ENCODE measurements at places on chromosomes 12 and 14.
A peak's percentile ranks its signal among the peaks of the same experiment; 100 is the strongest.

DNA sequence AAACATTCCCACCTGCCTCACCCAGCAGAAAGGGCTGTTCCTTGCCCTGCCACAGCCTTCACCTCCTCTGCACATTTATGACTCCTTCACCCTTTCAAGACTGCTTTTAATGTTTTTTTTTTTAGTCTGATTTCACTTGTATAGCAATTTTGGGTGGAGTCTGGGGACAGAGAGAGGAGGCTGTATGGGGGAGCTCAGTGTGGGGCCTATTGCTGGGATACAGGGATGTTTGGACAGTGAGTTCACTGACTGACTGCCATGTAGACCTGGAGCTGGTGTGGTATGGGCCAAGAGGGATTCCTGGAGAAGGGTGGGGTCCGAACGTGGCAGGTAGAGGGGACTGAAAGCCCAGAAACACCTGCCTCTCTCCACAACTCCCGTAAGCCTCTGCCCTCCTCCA lies 1.9 kb upstream of the KRT85 start:
- no peak for DNase-seq

- peak; percentile 64 for DNase-seq
Measured at GRCh38 chr14:97878727-97879126, 1081.5 kb downstream of the VRK1 start.

DNA sequence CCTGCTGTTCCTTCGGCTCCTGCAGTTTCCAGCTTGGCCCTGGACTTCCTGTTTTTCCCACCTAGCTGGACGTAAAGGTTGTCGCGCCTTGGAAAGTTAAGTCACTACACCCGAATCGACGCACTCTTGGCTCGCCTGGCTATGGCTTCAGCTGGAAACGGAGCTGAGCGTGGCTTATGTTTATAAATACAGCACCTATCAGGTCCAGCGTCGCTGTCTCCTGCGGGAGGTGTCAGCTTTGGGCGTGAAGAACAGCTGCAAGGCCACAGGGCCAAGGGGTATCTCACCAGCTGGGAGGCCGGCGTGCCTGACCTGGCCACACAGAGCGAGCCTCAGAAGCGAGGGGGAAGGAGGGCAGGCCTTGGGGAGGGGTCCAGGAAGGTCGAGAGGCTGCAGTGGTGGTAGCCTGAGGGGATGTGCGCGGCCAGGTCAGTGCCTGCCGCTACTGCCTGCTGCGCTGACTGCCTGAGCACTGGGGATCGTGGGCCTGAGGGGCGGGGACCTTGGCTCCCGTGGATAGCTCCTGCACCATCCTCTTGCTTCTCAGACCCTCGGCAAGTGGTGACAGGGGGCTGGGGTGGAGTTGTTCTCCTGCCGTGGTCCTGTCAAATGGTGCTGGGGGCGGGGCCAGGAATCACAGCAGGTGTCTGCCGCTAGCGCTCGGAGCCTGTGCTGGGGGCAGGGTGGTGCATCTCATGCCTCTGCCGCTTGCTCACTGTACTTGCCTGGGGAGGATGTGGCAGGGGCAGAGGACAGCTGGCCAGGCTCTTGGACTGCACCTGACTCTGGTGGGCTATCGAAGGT lies 12.5 kb downstream of the PACS2 start:
- no peak for DNase-seq

- no peak for DNase-seq
Measured at GRCh38 chr12:30461026-30461615, 234.5 kb downstream of the IPO8 start.

DNA sequence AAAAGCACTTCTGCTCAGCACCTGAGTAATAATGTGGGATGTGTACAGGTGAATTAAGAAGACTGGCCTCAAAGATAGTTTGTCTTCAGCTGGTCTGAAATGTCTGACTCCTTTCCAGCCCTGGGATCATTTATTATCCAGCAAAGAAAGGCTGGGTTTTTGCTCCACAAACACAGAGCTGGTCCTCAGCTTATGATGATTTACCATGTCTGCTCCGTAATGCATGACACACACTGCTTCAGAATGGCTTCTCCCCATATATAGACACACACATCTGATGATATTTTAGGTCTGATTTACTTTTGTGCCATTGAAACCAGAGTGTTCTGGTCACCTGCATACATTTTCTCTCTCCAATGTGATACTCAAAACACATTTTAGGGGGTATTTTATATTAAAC lies 225.0 kb downstream of the SLC25A21 start:
- DNase-seq, result no peak

DNA sequence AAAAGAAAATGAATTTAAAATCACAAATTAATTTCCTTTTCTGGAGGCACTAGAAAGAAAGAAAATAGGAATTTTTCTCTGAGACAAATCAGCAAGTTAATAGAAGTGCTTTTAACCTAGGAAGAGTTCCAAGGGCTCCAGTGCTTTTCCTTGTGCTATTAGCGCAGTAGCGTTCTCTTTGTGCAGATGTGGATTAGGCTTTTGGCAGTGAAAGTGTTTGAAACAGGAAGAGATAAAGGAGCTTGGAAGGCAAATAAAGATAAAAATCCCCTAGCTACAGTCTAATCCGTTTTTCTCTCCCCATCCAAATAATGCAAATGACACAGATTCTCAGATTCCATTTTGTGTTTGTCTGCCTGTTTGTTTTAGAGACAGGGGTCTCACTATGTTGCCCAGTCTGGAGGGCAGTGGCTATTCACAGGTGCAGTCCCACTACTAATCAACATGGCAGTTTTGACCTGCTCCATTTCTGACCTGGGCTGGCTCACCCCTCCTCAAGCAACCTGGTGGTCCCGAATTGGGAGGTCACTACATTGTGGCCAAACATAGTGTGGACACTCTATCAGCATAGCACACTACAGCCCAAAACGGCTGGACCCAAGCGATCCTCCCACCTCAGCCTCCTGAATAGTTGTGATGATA lies 166.1 kb downstream of the PAWR start:
- DNase-seq, result no peak

- no peak for DNase-seq
Measured at GRCh38 chr14:79665556-79665955, 545.7 kb downstream of the DIO2 start.

GRCh38 chr12:19575337-19576243 lies 136.3 kb downstream of the AEBP2 start:
- DNase-seq, result peak; percentile 50

- no peak for DNase-seq
Measured at GRCh38 chr12:68435816-68436215, 103.7 kb upstream of the MDM1 start.

GRCh38 chr12:79927772-79928474 lies 7.0 kb downstream of the PPP1R12A start:
- no peak for DNase-seq

DNA sequence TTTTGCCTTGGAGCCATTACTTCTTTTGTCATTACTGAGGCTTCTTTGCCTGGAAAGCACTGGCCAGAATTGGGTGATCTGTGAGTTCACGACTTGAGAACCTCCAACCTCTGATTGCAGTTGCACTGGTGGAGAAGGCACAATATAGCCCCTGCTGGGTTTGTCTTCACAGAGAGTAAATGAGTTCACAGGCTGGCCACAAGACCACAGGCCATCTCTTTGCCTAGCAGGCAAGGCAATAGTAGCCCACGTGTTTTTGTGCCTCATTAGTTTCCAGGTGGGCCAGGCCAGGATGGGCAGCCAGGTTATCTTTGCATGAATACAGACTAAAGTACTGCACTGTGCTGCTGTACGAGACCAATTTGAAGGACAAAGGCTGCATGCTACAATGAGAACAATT lies 468.8 kb downstream of the NRXN3 start:
- no peak for DNase-seq

DNA sequence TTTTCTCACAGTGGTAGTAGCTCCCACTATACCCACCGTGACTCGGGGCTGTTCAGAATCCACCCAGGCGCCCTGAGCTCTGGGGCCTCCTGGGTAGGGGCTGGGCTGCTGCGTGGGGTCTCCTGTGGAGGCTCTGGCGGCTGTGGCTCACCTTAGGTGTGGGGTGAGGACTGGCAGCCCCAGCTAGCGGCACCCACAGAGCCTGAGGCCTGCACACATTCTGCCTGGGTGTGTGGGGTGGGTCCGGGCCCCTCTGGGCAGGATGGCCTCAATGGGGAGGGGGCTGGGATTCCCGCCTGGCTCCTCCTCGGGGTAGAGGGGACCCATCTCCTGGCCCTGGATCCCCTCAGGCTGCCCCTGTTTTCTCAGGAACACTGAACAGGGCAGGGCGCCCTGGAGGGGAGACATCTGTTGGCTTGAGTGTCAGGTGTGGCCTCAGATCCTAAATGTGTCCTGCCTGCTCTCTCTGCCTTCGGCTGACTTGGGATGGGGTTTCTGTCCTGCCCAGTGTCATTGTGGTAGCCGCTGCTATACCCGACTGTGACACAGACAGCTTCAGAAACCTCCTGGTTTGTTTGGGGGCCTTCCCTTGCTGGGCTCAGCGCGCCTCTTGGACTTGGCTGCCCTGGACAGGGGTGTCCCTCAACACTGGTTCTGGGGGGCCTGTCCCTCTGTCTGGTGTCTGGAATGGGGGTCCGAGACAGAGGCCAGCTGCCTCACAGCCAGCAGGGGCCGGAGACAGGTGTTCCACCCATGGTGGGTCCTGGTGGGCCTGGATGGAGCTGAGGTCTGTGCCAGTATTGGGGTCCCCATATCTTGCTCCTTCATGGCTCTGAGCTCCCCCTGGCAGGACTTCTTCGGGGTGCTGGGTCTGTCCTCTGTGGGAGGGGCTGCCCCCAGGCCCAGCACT lies 354.9 kb downstream of the TMEM121 start:
- no peak for DNase-seq

GRCh38 chr14:95058491-95058890 lies 98.8 kb downstream of the DICER1 start:
- DNase-seq, result no peak

DNA sequence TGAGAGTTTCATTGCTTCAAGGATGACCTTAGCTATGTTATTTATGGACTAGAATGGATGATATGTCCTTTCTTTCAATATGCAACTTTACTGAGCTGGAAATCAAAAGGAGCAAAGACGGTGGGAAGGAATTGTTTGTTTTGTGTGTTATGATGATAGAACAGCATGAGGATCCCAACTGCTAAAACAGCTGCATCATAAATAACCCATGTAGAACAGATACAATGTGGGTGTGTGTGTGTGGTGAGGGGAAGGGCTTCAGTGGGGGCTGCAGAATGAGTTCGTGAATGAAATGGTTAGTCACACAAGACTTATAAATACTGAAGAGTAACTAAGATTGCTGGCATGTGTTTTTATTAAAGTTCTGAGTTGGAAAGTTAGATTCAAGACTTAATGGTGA lies 80.1 kb downstream of the DACT1 start:
- DNase-seq, result no peak

- no peak for DNase-seq
Measured at GRCh38 chr12:56256326-56256960, 1.7 kb downstream of the ANKRD52 start.

- DNase-seq, result peak; percentile 88
Measured at GRCh38 chr12:75364919-75365318, 26.0 kb upstream of the GLIPR1L2 start.

DNA sequence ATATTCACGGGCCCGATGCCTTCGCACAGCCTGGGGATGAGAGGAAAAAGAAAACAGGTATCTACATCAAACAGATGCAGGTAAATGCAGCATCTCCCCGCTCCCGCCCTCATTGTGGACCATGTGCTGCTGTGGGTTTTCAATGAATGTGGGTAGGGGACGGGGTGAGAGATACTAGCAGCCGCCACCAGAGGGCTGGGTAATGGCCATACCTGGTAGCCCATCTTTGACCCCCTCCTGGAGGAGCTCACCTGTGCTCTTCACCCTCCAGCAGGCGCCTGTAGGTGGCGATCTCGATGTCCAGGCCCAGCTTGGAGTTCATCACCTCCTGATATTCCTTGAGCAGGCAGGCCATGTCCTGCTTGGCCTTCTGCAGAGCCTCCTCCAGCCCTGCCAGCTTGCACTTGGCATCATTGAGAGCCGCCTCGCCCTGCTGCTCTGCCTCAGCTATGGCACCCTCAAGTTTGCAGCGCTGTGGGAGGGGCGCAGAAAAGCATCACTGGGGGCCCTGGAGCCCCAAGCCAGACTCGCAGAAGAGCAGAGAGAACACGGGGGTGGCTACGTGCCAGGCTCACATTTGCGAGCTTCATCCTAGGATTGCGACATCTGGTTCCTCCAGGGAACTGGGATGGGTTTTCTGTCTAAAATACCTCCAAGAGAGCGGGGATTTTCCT lies 10.2 kb downstream of the KRT82 start:
- peak; percentile 25 for DNase-seq

DNA sequence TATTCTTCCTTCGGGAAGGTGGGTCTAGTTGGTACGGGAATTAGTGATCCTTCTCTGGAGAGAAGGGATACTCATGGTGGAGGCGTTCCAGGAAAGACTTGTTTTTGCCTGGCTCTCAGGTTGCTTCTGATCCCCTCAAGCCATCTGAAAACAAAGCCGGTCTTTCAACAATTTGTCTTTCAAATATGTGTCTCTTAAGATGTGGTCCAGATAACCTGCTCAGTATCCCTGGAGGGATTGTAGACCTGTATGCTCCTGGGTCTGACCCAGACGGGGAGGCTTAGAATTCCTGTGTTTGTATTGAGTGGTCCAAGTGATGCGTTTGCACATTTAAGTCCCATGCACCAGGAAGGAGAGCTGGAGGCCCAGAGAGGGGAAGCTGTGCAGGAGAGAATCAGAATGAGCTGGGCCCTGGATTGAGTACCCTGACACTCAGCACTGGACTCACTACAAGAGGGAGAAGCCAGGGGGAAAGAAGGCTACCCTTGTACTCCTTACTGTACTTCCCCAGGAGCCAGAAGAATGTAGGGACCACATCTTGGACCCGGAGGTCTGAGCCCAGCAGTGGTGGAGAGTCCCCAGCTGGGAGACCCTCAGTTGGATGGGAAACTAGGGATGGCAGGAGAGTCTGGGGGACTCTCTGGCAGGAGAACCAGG lies 40.4 kb downstream of the ERH start:
- no peak for DNase-seq

DNA sequence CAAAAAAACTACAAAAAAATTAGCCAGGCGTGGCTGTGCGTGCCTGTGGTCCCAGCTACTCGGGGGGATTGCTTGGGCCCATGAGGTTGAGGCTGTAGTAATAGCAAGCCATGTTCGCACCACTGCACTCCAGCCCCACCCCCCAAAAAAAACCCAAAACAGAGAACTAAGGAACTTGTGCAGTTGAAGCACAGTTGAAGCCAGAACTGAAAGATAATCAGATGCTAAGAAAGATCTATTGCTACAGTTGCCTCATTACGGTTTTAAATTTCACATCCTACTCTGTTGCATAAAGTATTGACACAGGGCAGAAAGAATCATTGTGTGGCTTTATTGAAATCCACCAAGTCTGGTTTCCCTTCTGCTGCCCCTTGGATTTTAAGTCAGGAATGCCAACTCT lies 3.8 kb downstream of the CS start:
- no peak for DNase-seq

GRCh38 chr12:3097836-3098235 lies 20.7 kb downstream of the TSPAN9 start:
- DNase-seq, result no peak
